ENCODE measurements at places on chromosomes 11 and 22.

DNA sequence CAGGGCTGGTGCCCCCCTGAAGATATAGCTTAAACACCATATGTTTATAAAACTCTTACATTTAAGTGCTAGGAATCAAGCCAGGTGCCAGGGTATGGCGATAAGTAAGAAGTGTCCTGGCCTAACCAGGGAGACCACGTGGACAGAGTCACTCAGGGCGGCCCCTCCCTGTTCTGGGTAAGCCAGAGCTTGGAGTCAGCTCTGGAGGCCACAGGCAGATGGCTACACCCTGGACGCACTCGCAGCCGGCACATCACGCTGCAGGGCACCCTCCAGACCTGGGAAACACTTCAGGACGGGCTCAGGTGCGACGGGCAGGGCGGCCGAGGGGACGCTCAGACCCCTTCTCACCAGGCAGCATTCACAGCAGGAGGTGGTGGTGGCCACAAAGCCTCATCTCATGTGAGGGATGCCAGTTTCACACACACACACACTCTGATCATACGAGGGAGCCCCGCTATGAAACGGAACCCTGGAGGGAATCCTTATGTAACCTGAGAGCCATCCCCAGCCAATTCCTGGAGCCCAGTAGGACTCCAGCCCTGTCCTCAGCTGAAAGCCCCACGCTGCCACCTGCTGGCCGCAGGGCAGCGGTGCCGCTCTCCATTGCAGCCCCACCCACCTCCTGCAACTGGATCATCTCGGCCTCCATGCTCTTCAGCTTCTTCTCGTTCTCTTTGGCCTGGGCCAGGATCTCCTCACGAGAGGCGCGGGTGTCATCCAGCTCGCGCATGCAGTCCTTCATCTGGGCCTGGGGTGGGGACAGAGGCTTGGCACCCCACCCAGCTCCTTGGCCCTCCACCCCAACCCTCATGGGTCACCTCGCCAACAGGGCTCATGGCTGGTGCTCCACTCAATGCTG, 33.4 kb downstream of the APOL1 start:
- DNase-seq, result peak; percentile 56

GRCh38 chr11:107676336-107677057, 35.4 kb downstream of the SLN start:
- DNase-seq, result no peak

DNA sequence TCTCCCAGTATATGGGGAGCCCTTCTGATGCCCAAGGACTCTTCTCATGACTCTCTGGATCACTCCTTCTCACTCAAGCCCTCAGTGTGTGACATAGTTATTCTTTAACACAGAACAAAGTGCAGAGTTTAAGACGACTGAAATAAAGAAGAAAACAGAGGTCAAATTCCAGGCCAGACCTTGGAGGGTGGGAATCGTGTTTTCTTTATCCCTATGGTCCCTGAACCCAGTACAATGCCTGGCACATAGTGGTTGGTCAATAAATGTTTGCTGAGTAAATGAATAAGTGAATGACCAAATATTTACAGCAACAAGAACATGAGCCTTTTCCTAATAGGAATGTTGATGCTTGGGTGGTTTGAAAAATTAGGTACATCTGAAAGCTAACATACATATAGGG, 28.8 kb downstream of the VSTM5 start:
- no peak for DNase-seq

DNA sequence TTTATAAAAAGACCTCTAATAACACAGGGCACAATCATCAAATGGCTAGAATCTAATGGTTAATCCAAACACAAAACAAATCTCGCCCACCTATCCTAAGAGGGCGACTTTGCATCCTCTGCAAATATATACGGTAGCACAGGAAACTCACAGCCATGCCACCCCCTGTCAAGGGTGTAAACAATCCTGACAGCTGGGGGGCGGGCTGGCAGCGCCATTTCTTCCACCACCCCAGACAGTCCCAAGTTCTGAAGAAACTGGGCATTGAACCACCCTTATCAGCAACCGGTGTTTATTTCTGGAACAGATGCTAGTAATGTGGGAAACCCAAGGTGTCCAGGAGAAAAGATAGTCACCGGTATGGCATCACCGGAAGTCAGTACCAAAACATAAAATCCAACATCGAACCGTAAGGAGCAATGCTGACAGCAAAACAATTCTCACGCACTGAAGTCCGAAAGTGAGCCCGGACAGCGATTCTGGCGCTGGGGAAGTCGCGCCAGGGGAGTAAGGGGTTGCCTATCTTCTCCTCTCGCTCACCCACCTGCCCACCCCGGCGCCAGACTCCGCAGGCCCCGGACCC, 825 bp downstream of the FBXO3 start:
- peak; percentile 31 for DNase-seq

DNA sequence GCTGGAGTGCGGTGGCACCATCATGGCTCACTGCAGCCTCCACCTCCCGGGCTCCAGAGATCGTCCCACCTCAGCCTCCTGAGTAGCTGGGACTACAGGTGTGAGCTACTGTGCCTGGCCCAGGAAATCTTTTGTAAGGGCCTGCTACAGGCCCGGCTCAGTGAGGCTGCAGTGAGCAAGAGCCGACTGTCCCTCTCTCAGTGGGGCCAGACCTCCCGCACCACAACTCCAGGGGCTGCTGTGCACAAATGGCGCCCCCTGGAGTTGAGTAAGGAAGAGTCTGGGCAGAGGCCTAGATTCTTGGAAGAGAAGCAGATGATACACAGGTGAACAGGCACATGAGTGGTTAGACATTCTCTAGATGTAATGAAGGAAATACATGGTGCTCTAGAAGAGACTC, 7.0 kb downstream of the SERHL2 start:
- DNase-seq, result no peak

DNA sequence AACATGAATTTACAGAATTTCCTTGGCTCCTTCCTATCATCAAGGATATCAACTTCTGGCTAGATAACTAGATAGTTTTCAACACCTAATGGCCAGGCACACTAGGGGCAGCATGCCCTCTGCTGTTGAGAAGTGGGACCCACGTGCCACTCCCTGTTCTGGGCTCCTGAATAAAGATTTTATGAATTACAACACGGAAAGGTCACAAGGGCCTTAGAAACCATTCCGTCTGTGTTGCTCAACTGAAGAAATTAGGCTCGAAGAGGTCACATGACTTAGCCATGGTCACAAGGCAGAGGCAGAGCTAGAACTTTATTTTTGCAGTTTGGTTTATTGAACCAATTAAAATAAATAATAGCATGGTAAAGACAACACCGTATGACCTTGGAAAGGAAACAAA, 36.0 kb downstream of the PRCP start:
- DNase-seq, result no peak

DNA sequence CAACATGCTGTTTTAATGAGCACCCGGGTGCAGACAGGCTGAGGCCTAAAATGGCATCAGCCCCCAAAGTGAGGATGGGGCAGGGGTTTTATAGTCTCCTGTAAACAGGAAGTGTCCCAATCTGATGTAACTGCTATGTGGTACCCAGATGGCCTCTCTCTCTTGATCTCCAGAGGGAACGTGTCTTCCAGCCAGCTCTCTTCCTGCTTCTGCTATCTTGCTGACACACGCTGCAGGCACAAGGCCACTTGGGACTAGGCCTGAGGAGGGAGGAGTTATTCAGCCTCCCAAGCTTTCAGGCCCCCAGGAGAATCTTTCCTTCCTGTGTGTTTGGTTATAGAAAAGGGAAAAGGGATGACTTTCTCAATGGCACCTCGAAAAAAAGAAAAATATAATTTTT, 11.4 kb upstream of the VSTM5 start:
- DNase-seq, result no peak

DNA sequence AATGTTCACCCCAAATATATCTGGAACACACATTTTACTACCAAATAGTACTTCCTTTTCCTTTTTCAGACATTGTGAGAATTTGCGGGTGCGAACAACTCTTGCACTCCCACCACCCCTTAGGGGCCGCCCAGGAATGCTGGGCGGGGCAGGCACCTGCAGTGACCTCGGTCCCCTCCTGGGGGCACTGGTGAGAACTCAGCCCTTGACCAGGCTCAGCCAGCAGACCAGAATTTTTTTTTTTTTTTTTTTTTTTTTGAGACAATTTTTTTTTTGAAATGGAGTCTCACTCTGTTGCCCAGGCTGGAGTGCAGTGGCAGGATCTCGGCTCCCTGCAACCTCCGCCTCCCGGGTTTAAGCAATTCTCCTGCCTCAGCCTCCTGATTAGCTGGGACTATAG, 75.8 kb downstream of the ARHGAP8 start:
- DNase-seq, result no peak

GRCh38 chr11:105268404-105269062, 129.0 kb upstream of the CARD18 start:
- no peak for DNase-seq

DNA sequence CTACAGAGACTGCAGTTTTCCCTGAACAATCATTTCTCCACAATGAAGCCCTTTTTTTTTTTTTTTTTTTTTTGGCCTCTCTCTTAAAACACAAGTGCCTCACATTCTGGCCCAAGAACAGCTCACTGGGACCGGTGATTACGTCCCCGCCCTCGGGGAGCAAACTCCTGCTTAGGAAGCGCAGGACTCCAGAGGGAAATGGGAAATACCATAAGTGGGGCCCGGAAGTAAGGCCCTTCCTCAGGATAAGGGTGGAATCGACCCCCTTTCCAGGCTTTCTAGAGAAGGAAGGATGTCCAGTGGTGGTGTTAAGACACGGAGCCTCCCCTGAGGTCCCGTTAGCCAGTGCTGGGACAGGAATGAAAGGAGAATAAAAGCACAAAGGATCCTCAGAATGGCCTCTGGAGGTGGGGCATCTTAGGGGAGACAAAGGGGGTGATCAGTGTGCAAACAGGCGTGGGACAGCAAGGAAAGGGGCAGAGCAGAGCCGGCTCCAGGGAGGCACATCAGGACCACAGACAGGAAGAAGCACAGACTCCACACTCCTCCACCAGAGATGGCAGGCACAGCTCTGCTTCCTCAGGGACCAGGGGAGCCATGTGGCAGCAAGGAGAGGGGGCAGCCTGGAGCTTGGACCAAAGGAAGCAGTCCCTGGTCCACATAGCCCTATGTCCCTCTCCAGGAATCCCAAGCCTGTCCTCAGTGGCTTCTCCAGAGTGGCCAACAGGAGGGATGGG, 61.3 kb downstream of the CHST1 start:
- no peak for DNase-seq

- no peak for DNase-seq
These were observed 28.6 kb upstream of the RASL10A start for GRCh38 chr22:29344137-29344536.

GRCh38 chr11:67584205-67584880, 731 bp downstream of the GSTP1 start:
- no peak for DNase-seq

- no peak for DNase-seq
These were observed 10.6 kb downstream of the FREY1 start for GRCh38 chr11:45896422-45896984.

GRCh38 chr11:118911880-118912741, 13.6 kb downstream of the BCL9L start:
- peak; percentile 72 for DNase-seq

- no peak for DNase-seq
These were observed 15.8 kb downstream of the OR8D1 start for GRCh38 chr11:124297921-124298320.

DNA sequence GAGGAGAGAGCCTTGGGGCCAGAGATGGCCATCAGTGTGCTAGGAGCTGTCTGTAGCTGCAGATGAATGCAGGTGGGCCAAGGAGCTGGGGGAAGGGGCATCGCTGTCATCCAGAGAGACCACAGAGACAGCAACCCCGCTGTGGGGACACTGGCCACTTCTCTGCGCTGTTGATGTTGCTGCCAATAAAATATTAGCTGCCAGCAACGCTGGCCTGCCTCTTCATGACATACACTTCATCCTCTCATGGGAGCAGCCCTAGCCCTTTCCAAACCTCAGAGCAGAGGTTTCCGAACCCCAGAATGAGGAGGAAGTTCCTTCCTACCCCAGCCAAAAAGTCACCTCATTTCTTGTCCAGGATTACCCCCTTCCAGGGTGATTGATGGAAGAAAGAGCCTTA, 106.2 kb downstream of the PARVA start:
- no peak for DNase-seq

DNA sequence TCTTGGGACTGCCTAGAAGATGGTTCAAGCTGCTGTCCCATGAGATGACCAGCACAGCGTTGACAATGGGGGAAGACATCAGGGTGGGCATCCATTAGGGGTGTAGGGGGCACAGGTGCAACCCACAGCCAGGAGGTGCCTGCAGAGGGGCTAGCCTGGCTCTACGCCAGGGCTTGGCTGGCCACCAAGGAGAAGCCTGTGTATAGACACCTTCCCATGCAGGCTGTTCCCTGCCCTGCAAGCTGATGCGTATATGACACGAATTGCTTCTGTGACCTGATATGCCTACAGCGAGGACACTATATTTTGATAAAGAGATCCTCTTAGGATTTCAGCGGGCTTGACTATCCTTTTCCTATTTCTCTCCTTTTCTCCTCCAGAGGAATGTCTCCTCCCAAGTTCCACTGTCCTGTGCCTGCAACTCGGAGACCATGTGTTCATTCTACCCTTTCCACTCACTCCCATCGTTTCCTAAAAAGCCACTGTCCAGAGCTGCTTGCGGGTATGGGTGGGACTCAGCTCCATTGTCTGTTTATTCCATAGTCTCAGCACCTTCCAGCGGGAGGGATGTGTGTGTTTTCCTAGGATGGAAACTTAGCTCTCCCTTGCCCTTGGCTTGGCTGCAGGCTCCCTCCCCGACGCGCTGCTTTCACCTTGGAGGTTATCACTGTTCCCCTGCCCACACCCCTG, 56.1 kb downstream of the ST14 start:
- no peak for DNase-seq

DNA sequence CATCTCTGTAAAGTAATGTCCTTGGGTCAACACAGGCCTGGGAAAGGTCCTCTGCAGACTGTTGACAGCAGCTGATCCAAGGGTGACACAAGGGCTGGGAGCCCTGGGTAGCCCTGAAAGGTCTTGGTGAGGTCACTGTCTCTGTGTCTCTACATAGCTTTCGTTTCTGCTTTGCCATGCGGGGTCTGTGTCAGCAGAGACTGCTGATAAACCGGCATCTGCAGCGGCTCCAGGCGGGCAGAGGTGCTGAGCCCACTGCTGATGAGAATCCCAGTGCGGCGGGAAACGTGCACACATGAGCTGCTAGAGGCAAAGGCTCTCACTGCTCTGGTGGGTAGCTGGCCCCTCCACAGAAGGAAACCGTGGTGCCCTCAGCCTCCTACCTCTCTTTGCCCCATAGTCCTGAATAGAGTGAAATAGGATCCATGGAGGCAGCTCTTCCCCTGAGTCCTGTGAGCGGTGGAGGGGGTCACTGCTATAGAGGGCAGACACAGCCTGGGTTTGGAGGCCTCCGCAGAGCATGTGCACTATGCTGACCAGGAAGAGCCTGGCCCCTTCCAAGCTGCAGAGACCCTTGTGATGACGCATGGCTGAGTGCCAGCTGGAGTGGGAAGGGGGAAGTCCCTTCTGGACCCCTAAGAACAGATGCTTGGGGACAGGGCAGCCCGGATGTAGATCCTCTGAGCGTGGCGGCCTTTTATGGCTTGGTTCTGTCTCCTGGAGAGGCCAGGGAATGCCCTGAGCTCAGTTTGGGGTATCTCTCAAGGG, 17.8 kb upstream of the ST3GAL4 start:
- DNase-seq, result no peak

GRCh38 chr11:44312876-44313275, 2.9 kb upstream of the ALX4 start:
- DNase-seq, result no peak

- no peak for DNase-seq
These were observed 396.6 kb downstream of the NELL1 start for GRCh38 chr11:21066030-21066429.

GRCh38 chr11:75592715-75593114, 30.7 kb downstream of the SERPINH1 start:
- DNase-seq, result no peak

GRCh38 chr22:45838305-45838887, 138.6 kb downstream of the WNT7B start:
- no peak for DNase-seq

GRCh38 chr11:125745979-125746378, at the start of gene PATE1:
PATE1 (plus strand) TSS chr11:125746279; CDS start chr11:125746305, 26 bp downstream.
- no peak for DNase-seq

All from activated gamma-delta T cell treated with Interleukin-2 at 50 U/mL for 16 hours (primary cell).